Endothelial cell of umbilical vein (primary cell): ENCODE measurements at places on chromosomes 1 and 21.

DNA sequence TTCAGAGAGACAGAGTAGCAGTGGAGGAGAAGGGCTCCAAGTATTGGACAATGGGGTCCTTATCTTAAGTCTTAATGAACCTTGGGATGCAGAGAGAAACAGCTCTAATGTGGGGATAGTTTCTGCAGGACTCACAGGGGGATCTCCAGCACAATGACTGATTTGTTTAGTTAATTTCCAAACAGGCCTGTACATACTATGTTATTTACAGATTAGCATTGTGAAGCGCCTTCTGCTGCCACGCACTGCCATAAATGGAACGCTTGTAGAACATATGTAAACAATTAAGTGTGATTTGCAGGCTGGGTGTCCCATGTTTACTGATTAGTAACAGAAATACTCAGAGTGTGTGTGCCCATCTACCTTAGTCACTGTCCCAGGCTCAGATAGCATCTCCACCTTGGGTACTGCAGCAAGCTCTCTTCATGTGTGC is 56.1 kb downstream of the NTPCR start:
- no peak for DNase-seq

GRCh38 chr1:110133436-110133835 is 16.9 kb upstream of the SLC6A17 start:
- no peak for DNase-seq

- no peak for DNase-seq
These were observed 28.8 kb upstream of the CCDC181 start for GRCh38 chr1:169456029-169456428.

DNA sequence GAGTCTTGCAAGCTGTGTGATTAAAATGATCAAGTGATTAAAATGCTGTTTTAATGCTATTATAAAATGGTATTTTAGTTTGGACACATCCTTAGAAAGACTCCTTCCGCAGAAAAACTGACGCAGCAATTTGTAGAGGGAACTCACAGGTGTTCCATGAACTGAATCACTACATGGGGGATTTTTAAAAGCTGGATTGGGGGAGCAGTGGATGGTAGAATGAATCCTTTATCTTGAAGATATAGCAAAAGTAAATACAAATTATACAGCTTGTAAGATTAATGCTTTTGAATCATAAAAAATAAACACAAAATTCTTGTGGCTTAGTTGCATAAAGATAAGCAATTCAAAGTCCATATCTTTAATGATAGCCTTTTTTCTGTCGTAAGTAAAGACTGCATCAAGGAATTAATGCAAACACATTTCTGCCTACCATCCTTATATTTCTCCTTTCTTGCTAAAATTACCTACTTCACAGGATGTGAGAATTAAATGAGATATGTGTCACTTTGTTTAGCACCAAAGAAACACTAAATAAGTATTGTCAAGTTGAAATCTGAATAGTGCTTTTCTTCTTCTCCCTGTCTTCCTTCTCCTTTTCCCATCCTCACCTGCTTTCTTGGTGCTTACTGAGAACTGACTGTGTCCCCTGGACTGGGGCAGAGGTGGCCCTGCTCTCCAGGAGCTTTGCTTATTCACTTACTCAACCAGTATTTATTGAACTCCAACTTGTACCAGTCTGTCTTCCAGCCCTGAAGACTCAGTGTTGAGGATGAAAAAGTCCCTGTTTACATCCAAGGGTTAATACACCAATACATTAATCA is 61.5 kb upstream of the F3 start:
- DNase-seq, result no peak

GRCh38 chr1:109777980-109778625 is 14.4 kb upstream of the EPS8L3 start:
- DNase-seq, result no peak

DNA sequence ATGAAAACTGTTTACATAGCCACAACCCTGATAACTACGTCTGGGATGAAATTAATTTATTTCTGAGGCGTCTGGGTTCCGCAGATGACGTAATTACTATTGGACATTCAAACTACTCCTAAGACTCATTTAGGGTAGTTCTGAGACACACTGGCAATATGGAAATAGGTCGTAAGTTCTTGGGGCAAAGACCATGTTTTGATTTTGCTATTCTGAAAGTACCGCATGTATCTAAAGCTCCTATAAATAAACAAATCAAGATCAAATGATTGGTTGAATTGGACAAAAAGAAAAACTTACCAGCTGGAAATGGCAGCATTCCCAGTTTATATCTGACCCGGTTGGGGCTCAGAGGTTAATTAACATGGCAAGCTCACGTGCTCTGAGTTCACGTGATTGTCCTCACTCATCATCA is 74.3 kb downstream of the DHRS3 start:
- DNase-seq, result peak; percentile 37

- no peak for DNase-seq
These were observed 31.1 kb upstream of the EYA3 start for GRCh38 chr1:28119556-28119955.

GRCh38 chr1:23449306-23449705 is 24.8 kb upstream of the TCEA3 start:
- DNase-seq, result no peak

DNA sequence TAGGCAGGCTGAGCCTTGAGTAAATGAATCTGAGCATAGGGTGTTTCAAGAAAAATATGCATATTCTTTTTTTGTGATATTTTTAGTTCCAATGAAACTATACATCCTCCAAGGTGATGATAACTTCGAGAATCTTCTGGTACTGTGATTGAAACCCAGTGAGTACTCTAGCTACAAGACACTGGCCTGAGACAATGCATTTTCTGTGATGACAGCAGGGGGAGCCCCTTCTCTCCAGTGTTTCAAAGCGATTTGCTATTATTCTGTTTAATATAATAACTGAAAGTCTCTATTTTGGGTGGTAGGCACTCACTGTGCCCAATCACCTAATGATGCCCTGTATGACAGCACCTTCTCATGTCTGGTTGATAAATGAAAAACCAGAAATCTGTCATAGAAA is 12.1 kb downstream of the IRF2BP2 start:
- peak; percentile 74 for DNase-seq

GRCh38 chr21:32712043-32712442 is 15.8 kb downstream of the SYNJ1 start:
- DNase-seq, result no peak

DNA sequence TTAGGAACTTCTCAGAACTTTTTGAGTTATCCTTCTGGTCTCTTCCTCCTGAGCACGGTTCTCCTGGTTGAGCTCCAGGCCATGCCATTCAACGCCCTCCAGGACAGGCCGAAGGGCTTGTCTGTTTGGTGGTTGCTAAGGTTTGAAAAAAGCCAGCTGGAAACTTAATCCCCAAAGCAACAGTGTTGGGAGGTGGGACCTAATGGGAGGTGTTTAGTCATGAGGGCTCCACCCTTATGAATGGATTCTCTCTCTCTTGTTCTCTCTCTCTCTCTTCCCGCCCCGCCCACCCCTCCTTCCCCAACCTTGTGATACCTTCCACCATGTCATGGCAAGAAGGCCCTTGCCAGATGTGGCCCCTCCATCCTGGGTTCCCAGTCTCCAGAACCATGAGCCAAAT is 829 bp downstream of the KCNE1 start:
- no peak for DNase-seq

DNA sequence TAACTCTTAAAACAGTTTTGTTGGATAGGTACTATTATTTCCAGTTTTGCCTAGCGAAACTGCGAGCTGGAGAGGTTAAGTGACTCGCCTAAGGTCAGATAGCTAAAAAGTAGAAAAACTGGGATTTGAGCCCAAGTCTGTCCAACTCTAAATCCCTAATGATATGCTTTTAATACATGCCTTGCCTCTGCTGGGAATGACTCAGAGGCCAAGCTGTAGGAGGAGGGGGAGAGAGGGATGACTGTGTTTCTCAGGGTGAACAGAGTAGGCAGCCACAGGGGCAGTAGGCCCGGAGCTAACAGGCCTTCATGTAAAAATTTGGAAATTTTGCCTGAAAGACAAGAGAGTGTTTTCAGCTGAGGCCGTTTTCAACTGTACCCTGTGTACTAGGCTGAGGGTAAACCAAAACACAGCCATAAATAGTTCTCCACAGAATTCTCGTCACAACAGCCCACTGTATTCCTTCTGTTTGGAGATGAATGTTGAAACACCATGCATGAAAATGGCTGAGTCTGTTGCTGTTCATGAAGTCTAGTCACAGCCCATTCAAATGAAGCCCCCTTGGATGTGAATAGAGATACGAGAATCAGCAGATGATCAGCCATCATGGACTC is 107.5 kb upstream of the HOOK1 start:
- DNase-seq, result peak; percentile 86

- DNase-seq, result peak; percentile 30
These were observed 151.6 kb downstream of the DISC1 start for GRCh38 chr1:231778009-231778719.

GRCh38 chr1:40980068-40980452 is 564 bp downstream of the CTPS1 start:
- DNase-seq, result no peak

GRCh38 chr1:183937611-183938010 is 99.9 kb downstream of the COLGALT2 start:
- no peak for DNase-seq

DNA sequence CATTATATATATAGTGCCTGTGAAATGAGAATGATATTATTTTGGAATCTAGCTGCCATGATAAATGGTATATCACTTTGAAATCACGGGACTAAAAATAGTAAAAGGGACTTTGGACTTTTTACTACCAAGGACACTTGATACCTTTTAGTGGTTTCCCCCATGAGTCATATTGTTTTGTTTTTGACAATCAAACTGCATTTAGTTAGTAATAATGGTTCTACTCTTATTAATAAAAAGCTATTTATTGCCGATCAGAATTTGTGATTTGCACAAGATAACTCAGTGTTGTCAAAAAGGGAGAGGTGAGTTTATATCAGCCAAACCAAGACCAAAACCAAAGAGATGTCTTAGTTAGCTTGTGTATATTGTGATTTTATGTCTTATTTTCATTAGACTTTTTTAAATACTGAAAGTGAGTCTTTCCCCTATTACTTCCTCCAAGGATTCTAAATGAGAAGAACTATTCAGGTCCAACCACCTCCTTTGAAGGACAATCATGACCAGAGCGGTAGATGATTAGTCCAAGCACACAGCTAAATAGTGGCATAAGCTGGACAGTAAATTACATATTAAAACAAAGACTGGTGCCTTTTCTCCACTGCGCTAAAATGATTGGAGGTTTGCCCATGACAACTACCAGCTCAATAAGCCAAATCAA is 281.7 kb upstream of the ESRRG start:
- no peak for DNase-seq

DNA sequence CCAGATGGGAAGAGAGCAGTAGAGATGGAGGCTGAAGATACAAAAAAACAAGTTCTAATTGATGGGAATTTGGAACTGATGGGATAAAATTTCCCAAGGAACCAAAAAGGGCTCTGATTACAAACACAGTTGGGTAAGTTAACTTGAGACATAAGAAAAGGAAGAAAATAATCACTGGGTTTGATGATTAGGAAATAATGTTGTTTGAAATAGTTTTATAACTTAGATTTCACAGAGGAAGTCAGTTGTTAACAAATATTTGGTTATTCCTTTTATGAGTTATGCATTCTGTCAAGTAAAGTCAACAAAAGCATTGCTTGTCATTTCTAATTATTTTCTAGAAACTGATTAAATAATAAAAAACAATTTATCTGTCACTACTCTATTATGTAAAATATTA is 20.4 kb upstream of the SUCO start:
- DNase-seq, result no peak

- no peak for DNase-seq
These were observed 10.3 kb downstream of the RNU1-2 start for GRCh38 chr1:16905868-16906702.

- DNase-seq, result no peak
These were observed 19.0 kb downstream of the BTG2 start for GRCh38 chr1:203324105-203325025.

DNA sequence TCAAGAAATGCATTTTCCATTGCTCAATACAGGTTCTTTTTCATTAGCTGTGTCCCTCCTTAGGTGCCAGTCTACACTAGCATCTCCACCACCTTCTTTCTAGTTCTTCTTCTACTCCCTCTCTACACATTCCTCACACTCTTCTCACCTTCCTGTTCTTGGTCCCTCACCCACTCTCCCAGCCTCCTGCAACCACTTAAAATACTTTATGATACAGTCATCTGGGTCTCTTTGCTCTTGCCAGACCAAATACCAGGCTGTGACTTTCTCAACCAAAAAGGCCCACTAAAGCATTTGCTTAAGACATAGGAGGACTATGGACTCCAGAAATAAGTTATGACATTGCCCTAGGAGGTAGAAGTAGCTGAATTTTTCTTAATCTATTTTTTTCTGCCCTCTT is 35.1 kb downstream of the PIGM start:
- no peak for DNase-seq

DNA sequence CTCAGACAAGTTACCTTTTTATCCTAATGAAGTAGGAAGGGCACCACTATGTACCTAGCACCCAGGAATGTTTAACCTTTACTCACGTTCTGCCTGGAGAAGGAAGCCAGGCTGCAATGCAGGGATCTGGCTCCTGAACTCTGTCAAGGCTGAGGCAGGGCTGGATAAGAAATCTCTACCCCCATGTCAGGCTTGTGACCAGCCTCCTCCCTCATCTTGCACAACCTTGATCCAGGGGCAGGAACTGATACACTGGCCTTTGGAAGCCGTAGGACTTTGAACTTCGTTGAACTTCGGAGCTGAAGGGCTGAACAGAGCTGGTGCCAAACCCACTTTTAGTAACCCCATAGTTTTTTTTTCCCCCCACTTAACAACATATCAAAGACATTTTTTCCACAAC is 8.0 kb upstream of the AKR1A1 start:
- DNase-seq, result no peak

DNA sequence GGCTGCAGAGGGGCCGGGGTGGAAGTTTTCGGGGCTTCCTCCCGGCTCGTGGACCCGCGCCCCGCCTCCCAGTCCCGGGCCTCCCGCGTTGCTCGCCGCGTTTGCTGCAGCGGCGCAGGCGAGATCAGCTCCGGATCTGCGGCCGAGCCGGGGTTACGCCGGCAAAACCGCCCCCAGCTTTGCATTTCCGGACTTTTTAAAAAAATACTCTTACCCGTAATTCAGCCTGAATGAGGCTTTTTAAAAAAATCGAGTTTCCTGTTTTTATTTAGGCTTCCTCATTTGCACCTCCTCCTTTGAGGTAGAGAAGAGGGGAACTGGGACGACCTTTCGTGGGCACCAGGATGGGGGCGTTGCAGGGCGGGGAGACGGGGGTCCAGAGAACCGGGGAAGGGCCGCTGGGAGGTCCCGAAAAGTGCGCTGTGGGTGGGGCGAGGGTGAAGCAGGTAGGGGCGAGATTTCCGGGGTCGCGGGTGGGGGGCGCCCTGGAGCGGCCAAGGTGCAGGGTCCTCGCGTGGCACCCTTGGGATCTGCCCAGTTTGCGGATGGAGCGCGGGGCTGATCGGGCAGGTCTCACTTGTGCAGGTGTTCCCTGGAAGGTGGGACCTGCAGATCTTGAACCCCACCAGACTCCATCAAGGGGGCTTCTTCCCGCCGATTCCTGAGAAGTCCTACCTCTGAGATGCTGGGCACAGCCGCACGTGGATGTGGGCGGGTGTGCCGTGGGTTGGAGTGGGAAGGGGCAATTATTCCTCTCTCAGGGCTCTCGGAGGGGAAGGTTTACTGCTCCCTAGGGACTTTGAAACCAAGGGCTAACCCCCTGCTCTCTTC is 1.1 kb downstream of the PIK3CD start:
- DNase-seq, result no peak

- DNase-seq, result no peak
These were observed 39.1 kb upstream of the TTLL7 start for GRCh38 chr1:84037758-84038611.

GRCh38 chr1:63590166-63590560 is 3.0 kb upstream of the PGM1 start:
- peak; percentile 10 for DNase-seq
